ENCODE measurements at places on chromosomes 1 and 21.

GRCh38 chr1:50973255-50973654, 3.2 kb downstream of the CDKN2C start:
- no peak for DNase-seq

- no peak for DNase-seq
These were observed 20.1 kb upstream of the PEX10 start for GRCh38 chr1:2432441-2432844.

- DNase-seq: no peak
These were observed 41.1 kb downstream of the SLC45A1 start for GRCh38 chr1:8358897-8359616.

GRCh38 chr1:102853701-102854187, 254.6 kb downstream of the COL11A1 start:
- no peak for DNase-seq

DNA sequence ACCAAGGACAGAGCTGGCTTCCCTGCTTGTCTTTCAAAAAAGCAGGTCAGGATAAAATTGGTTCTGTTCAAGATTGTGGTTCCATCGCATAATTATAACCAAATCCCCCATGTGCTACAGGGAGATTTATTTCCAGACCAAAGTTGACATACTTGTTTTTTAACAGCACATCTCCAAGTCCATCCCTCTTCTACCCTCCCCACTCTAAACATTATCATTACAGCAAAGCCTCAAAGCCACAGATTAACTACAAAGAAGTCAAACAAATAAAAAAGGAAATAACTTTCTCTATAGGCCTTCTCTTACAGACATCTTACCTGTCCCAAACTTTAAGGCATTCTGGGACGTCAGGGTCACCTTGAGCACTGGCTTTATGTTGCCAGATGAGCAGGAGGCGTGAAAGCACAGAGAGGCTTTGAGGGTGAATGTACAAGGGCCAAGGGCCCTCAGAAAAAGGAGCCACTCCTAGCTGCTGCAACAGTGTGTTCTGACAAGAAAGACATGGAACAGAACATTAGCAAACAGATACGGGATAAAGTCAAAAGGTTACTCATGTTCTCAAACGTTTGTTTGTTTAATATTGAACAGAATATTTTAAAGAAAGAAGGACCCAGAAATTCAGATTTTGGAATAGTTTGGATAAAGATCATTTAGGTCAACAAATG, 31.2 kb downstream of the UBR4 start:
- DNase-seq: no peak

DNA sequence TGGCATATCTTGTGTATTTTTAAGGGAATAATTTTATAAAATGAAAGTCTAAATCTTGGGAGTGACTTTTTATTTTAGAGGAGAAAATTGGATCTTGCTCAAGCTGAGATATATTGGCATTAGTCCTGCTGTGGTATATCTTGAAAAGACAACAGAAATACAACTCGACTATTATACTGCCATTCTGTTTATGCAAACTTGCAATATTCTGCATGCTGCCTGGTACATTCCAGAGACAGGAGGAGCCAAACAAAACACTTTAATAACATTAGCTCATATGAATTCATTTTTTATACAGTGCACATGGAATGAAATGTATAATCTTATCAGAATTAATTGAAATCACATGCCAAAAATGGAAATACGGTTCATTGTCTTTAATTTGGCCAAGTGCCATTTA, 176.0 kb upstream of the NRIP1 start:
- no peak for DNase-seq

- no peak for DNase-seq
These were observed 47.6 kb upstream of the RGS8 start for GRCh38 chr1:182731852-182732575.

DNA sequence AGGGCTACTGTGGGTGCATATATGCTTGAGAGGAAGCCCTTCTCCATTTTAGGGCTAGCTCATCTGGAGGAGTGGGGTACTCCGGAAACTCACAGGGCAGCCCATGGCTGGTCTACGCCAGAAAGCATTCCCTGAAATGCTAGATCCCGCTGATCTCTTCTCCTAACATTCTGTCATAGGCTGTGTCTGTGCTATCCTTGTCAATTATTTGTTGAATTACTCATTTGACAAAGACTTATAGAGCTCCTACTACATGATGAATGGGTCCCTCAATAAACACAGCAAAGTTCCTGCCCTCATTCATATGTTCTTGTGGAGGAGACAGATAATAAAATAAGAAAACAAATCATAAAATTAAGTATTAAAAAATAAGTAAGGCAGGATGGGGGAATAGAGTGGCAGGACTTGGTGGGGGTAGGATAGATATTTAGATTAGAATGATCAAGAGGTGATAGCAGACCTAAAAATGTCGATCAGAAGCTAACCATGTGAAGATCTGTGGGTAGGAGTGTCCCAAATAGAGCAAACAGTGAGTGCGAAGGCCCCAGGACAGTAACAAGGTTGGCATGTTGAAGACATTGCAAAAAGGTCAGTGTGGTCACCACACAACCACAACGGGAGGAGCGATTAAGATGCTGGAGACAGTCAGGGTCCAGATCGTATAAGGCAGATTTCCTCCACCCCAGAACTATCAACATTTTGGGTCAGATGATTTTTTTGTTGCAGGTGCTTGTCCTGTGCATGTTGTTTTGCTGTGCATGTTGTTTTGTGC, 13.2 kb downstream of the NGF start:
- no peak for DNase-seq

DNA sequence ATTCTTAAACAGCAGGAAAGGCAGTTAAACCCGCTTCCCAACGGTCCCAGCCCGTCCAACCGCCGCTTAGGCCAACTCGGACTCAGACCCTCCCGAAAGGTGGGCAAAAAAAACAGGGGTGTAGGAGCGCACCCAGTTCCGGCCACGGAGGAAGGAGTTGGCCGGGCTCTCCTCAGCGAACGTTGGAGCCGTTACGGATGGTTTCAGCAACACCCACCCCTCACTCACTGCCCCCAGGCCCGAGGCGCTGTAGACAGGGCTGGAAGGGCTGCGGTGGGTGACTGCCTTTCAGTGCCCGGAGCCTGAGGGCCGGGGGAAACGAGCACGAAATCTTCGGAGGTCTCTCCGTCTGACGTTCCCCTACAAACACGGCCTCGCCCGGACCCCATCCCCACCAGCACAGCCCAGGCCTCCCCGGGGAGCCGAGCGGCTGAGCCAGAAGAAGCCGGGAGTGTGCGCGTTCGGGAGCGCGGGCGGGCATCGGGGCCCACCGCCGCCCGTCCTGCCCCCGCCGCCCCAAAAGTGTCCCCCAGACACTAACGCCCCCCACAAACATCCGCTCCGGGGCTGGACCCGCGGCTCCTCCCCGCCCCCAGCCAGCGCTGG, 1.3 kb downstream of the KDM5B start:
- peak; percentile 40 for DNase-seq

DNA sequence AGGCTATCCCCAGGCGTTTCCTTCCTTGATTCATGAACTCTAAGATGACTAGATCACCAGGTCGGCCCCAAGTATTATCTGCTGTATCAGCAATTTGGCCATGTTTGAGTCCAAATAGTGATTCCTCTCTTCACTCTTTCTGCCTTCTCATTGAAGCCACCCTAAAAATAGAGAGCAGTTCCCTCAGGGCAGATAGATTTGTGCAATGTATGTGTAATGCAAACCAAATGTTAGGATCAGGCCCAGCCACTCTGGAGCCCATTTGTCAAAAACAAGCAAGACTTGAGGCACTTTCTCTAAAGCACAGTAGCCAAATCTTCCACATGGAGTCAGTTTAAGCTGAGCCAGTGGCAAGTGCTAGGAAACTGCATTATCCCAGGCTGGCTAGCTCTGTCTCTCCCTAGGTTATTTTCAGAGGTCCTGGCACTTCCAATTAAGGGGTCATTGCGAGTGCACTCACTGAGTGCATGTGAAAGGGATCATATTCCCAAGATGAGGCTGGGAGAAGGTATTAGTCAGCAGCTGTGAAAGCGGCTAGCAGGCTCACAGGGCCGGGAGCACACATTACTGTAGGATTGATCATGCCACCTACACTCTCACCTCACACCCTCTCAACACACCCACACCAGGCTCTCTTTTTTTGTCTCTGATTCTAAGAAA, 97.9 kb upstream of the RAB3GAP2 start:
- no peak for DNase-seq

DNA sequence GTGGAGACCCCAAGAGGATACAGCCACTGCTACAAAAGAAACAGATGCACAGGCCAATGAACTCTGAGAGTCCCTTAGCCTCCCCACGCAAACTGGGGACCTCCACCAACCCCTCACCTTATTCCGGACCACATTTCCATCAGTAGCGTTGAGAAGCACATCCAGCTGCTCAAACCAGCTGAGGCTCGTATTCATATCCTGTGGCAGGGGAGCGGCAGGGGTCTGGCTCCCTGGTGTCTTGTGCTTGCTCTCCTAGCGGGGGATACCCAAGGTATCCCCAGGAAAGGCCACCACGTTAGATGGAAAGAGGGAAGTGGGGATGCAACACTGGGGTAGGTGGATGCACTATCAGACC, 481 bp downstream of the CCDC163 start:
- DNase-seq: no peak

DNA sequence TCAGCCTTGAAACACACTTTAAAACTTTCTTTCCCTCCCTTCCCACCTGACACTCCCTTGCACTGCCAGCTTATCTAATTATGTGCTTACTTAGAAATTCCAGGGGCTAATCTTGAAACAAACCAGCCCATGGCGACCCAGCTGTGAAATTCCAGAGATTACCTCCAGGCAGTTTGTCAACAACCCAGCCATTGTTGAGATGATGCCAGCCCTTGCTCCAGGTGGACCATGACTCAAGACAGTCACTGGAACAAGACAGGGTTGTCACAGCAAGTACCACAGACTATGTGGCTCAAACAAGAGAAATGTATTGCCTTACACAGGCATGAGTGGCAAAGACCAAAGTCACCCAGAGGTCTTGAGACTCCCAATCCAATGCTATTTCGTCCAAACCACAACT, 7.9 kb downstream of the FYB2 start:
- DNase-seq: no peak

DNA sequence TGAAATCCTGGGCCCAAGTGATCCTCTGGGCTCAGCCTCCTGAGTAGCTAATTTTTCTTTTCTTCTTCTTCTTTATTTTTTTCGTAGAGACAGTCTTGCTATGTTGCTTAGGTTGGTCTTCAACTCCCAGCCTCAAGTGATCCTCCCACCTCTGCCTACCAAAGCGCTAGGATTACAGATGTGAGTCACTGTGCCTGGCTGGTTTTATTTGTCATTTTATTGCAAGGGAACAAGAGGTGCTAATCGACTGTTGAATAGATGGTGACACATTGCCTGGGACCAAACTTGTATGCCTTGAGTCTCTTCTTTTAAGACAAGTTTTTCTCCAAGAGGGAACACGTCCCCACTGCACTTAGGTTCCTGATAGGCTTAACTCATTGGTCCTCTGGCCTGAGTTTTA, 20.0 kb upstream of the KLHDC8A start:
- no peak for DNase-seq

GRCh38 chr1:94281361-94282142, 44.2 kb upstream of the ARHGAP29 start:
- DNase-seq: no peak

DNA sequence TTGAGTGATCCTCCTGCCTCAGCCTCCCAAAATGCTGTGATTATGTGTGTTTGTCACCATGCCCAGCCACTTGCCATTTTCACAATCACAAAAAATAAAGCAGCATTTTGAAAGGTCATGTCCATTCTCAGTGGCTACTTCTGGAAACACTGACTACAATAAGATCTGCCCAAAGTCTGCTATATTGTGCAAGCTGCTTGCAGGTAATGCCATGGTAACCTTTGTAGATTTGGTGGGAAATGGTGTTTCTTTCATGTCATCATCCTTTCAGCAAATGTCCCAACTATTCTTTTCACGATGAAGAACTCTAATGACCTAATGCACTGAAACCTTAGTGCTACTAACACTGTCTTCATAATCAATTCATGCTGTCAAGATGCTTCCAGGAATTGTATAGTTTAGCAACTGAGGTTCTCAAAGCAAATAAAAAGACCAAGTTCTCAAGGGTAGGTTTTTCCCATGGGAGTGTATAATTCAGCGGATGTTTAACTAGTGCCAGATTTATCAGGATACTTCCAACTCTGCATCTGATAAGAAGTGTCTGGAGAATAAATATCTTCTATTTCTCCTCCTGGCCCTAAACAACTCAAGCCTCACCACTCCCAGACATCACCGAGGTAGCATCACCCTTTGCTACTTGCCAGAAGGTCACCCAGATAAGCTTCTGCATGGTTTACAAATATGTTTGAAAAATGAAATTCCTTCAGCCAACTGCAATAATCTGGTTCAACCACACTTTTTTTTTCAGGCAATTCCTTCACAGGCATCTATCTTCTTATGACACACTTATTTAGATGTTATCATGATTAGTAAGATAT, 132.0 kb upstream of the ZC3H11B start:
- DNase-seq: no peak

DNA sequence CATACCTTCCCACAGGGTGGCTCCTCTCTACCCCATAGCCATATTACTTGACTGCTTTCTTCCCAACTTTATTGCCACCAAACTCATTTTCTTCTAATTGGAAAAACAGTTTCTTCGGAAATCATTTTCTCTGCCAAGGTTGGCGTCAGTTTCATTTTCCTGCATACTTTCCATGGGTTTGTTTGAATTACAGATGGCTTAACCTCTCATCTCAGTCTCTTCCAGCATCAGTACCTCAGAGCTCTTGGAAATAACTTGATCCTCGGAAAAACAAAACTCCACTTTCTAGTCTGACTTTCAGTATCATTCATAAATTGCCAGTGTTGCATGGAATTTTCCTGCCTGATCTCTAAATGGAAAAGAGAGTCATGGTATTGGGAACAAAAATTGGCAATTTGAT, 20.3 kb upstream of the PRDM2 start:
- no peak for DNase-seq

GRCh38 chr21:37675202-37675801, 241.0 kb downstream of the KCNJ6 start:
- DNase-seq: peak; percentile 62

GRCh38 chr1:98467122-98467521, 194.4 kb upstream of the SNX7 start:
- DNase-seq: no peak

- no peak for DNase-seq
These were observed 92.2 kb downstream of the POU2F1 start for GRCh38 chr1:167312871-167313270.

DNA sequence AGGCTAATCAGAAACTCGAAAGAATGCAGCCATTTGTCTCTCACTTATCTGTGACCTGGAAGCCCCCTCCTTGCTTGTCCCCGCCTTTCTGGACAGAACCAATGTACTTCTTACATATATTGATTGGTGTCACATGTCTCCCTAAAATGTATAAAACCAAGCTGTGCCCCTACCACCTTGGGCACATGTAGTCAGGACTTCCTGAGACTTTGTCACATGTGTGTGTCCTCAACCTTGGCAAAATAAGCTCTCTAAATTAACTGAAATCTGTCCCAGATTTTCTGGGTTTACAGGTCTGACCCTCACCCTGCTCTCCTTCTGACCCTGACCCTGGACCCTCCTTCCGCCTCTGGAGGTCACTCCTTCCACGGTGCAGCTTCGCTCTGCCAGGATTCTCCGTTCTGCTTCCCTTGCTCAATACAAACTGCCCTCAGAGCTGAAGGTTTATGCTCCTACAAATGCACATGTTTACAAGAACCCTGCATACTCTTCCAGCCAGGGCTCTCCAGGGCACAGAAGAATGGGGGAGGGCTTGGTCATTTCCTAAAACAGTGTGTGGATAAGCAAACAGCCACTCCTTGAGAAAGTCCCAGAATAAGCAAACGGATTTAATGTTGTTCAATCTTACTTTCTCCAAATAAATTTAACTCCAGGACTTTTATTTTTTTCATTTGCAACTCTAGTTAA, 160.5 kb downstream of the ACTL8 start:
- no peak for DNase-seq
